ENCODE measurements at places on chromosomes 1 and 21.

DNA sequence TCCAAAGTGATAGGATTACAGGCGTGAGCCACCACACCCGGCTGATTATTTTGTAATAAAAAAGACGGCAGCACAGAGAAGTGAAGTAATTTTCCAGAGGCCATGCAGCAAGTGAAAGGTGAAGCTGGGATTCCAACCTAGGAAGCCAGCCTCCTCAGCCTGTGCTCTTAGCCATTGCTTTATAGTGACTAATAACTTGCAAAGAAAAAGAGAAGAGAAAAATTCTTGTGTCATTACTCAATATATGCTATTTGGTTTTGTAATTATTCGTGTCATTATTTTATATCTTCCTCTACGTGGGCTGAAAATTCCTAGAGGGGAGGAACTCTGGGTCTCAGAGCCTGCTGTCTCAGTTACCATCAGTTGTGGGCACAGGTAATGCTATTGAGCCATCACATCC, 1.6 kb upstream of the IER5 start:
- DNase-seq = no peak

DNA sequence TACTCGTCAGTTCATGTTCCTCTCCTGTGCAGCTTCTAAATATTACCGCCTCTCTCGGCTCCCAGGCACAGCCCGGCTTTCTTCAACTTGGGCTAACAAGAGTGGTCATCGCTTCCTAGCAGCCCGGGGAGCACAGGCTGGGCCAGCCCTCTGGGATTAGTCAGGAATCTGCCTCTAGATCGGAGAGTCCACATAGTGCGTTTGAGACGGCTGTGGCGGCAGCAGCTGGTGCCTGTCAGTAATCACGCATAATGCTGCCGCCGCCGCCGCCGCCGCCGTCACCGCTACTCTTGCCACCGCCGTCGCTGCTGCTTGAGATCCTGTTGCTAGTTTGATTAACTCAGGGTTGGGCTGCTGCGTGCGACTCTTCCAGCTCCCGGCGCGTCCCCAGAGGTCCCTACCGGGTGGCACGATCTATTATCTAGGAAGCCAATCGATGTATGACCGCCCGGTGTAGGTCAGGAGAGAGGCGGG, at the start of gene RXRG:
Gene RXRG, minus strand, starts transcription at position 230 of the 474 bp plus-strand sequence. CDS start 233 bp downstream, outside the sequence.
- peak; percentile 4 for DNase-seq

GRCh38 chr1:212182171-212182570, 103.0 kb upstream of the PPP2R5A start:
- DNase-seq = no peak

- DNase-seq = no peak
Measured at GRCh38 chr1:217435204-217435603, 195.7 kb downstream of the GPATCH2 start.

DNA sequence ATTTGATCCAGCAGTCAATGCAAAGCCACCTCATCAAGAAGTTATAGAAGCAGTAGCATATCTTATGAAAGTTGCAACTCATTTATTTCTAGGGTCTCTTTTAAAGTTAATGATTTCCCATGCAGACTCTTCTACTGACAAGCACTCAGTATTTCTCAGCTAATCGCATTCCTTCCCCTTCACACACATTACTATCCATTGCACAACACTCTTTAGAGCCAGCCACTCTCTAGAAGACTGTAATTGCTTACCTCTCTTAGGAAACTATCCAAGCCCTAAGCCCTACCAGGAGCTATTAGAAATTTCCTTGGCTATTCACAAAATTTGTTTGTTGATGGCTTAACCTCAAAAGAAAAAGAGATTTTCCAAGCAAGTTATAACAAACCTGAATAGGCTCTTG, 106.0 kb downstream of the ADAMTS1 start:
- DNase-seq = no peak

Data from stimulated activated CD4-positive, alpha-beta T cell treated with anti-CD3 and anti-CD28 coated beads, Interleukin-1b, Interleukin-23, amount 100 ng/mL, for 1 hour (primary cell).